Right cardiac atrium (tissue), 5 donors: ENCODE measurements at places on chromosomes 1 and 21. TPM values are rescaled to one million over a fixed set of nuclear protein-coding genes. Genes with fewer than 3 reads are reported as not detected.

- no peak for DNase-seq
Measured at GRCh38 chr1:10046356-10047085, 13.8 kb downstream of the UBE4B start.

GRCh38 chr1:91245435-91245834 lies 159.2 kb downstream of the HFM1 start:
- no peak for DNase-seq

GRCh38 chr1:87575528-87575927 lies 246.8 kb downstream of the LMO4 start:
- DNase-seq = no peak

- DNase-seq = no peak
Measured at GRCh38 chr1:216310776-216311175, 112.5 kb downstream of the USH2A start.

The SPRR3 gene
- total RNA-seq = not detected

GRCh38 chr21:35357041-35357780 lies 308.1 kb upstream of the RUNX1 start:
- DNase-seq = no peak
